Motor neuron (in vitro differentiated cells): ENCODE measurements at places on chromosomes 16 and 17.

- ATAC-seq = no peak
Measured at GRCh38 chr16:50155925-50156324, 2.8 kb downstream of the TENT4B start.

GRCh38 chr16:51382940-51383339, 231.9 kb upstream of the SALL1 start:
- ATAC-seq = no peak

GRCh38 chr17:77556383-77557061, 402.0 kb upstream of the TNRC6C start:
- ATAC-seq = no peak

DNA sequence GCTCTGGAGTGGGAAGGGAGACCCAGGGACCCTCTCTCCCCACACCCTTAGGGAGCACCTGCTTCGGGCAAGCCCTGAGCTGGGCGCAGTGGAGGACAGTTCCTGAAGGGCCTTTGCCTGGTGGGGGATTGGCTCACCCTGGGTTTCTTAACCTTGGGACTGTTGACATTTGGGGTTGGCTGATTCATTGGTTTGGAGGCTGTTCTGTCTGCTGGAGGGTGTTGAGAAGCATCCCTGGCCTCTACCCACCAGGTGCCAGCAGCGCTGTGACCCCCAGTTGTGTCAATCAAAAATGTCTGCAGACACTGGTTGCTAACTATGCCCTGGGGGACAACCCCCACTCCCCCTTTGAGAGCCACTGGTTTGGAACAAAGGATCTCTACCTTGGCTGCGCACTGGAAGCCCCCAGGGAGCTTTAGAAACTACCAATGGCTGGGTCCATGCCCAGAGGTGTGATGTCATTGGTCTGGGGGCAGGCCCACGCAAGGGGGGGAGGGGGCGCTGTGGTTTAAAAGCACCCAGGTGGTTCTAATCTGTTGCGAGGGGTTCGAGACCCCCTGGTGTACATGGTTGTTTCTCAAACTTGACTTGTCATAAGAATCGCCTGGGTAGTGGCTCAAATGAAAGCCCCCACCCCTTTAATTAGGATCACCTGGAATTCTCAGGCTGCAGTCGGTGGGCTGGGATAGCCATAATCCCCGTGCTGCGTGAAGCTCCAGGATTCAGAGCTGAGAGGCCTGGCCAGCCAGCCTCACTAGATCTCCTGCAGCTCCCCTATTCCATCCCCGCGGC, 151.9 kb upstream of the GSE1 start:
- no peak for ATAC-seq

GRCh38 chr16:60674241-60674640, 1362.0 kb downstream of the CDH8 start:
- no peak for ATAC-seq

GRCh38 chr17:21418446-21419298, 42.5 kb downstream of the KCNJ12 start:
- no peak for ATAC-seq

DNA sequence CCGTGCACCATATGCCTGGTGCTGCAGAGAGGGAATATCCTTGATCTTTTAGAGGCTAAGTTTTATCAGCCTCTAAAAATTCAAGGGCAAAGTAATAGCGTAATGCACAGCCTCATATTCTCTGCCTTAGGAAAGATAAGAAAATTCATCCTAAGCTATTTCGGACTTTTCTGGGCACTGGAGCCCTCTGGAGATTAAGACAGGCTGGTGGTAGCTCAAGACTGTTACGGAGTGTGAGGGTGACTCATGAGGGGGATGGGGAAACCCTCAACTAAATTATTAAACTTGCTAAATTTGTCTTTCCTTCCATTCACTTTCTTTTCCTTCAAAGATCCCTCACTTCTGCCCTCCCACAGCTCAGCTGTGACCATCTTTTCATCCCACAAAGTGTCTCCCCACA, 73.3 kb downstream of the RPH3AL start:
- ATAC-seq = no peak

GRCh38 chr17:67470163-67470562, 93.1 kb downstream of the PITPNC1 start:
- ATAC-seq = no peak

DNA sequence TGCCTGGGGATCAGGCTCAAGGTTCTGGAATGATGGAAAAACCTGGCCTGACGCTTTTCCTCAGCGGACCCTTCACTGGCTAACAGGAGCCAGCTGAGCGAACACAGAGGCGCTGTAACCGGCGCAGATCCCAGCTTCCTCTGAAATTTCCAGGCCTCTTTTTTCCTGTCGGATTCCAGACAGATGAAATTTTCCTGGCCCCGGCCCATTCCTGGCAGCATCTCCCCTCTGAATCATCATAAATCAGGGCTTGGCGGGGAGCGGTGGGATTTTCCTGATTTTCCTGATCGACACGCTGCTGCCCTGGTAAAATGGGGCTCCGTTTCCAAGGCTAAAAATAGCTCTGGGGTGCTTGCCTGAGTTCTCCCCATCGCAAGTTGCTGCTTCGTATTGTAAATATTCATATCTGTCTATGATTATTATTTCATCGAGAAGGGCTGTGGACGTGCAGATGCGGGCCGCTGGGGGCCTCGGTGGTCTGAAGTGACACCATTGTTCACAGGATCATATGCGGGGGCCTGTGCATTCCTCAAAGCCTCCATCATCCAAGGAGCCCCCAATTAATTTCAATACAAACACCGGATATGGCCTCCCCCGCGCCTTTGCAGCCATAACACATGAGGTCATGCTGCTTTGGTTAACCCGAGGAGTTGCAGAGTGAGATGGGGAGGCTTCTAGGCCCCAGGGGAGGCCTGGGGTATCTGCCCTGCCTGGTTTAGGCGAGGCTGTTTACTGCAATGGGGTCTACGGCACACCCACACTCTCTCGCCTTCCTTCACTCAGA, 45.8 kb upstream of the ETV4 start:
- peak; percentile 77 for ATAC-seq

DNA sequence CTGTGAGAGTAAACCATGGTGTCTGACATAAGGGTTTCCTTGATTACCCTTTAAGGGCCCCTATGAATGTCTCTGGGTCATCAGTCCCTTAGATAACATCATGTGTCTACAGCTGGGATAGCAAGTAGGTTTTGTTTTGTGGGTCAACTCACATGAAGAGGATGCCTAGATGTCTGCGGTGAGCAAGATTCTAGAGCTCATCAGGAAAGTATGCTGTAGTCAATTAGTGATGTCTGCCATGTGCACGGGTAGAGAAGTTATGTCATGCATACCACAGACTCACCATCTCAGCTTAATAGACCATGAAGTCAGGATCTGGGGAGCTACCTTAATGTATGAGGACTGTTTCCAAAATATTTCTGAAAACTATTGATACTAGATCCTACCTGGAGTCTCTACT, 57.5 kb downstream of the CDH13 start:
- ATAC-seq = no peak

DNA sequence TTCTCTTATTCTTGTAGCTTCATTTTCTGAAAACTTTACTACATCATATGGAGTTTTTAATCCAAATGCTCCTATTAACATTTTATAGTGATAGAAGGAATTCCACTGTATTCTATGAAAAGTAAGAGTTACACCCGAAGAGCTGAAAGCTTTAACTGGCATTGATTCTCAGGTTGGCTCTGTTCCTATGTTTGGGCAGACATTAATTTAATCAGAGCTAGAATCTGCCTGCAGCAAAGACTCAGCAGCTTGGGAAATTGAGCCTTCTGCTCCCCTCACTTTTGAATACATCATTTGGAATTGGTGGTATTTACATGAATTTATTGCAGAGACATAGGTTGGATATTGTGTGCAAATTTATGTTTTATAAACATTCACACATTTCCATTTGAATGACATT, 1494.7 kb downstream of the CDH8 start:
- ATAC-seq = no peak

GRCh38 chr16:81513204-81514040, 68.8 kb downstream of the CMIP start:
- no peak for ATAC-seq

DNA sequence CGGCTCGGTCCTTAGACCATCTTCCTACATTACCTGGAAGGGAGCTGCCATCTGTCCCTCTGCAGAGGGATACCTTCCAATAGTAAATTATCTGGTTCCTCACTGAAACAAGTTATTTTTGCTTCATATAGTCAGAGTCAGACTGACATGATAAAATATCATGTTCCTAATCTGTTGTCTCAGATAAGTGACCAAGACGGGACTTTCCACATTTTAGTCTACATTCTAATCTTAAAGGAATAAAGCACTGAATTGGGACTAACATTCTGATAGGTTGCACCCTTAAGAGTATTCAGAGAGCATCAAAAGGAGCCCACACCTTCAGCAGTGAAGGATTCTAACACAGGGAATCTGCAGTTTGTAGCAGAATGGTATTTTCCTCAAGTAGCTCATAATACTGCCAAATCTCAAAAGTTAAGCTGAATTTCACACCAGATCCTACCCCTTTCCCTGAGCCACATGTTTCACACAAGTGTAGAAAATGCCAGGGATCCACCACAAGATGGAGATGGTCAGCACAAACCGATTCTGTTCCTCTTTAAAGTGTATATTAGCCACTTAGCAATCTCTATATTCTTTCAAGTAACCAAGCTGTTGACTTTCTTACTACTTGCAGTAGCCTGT, 13.4 kb downstream of the GINS2 start:
- peak; percentile 61 for ATAC-seq

GRCh38 chr17:64270885-64271284, 7.8 kb upstream of the TEX2 start:
- no peak for ATAC-seq

DNA sequence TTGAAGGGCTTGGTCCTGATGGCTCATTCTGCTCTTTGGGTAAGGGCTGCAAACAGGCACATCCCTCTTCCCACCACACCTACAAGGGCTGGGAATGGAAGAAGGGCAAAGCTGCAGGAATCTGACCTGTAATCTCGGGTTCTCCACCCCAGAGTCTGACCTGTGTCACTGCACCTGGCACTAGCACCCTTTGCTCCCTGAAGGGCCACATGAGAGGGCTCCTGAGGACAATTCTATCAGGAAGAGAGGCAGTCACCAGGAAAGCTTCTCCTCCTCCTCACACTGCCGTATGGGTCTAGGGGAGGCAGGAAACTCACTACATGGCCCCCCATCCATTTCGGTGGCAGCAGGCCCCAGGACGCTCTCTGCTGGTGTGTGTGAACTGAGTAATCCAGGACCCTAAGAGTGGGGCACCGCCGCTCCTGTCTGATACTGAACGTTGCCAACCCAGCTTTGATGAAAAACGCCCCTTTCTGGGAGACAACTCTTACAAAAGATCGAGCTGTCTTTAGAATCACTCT, 26.4 kb downstream of the TTLL6 start:
- ATAC-seq = peak; percentile 9

- no peak for ATAC-seq
Measured at GRCh38 chr17:58236394-58236793, 2.0 kb upstream of the LPO start.

DNA sequence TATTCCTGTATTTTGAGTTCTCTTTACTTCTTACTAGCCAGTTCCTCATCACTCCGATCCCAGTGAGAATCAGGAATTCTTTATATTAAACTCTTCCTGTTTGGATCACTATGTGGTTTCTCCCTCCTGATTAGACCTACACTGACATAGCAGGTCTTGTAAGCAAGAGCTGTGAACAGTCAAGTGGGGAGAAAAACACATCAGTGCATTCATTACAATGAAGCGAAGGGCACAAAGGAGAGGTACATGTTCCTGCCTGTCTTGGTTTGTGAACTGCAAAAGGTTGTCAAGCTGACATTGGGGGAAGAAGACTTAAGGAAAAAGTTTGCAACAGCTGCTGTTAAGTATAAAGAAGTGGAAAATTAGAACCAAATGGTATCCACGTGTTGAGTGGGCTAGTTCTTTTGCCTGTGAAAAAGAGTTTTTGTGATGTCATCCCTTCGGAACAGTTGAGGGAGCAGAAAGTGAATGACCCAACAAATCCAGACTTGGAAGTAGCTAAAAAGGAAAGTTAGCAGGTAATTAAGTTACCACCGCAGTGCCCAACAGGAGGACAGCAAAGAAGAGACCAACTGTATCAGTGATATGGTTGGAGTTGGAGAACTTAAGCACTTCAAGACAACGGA, 23.0 kb upstream of the TRIM25 start:
- ATAC-seq = no peak

DNA sequence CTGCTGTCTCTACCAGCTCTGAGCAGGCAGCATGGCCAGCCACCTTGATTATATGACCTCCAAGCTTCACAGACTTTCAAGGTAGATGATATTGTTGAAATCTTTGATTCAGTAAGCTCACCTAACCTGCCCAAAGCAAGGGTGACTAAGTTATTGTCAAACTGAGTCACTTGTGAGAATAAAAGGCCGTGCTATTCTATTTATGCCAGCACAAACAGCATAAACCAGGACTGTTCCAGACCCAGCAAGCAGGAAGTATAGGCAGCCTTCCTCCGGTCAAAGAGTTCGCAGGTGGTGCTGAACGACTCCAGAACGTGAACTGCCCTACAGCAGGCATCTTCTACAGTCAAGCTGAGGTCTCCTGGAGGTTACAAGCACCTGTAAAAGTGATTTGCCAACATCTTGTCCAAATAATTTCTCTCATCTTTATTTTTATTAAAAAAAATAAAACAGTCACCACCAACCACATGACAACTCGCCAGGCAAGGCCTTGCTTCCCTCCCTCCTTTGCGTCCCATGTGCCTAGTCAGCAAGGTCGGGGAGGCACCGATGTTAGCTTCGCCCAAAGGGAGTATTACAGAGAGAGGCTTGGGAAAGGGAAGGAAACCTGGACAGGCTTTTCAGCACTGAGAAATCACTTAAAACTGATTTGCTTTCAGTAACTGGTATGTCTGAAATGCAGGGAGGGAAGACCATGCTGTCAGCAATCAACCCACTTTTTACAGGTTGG, 10.8 kb downstream of the ARL2BP start:
- ATAC-seq = no peak

DNA sequence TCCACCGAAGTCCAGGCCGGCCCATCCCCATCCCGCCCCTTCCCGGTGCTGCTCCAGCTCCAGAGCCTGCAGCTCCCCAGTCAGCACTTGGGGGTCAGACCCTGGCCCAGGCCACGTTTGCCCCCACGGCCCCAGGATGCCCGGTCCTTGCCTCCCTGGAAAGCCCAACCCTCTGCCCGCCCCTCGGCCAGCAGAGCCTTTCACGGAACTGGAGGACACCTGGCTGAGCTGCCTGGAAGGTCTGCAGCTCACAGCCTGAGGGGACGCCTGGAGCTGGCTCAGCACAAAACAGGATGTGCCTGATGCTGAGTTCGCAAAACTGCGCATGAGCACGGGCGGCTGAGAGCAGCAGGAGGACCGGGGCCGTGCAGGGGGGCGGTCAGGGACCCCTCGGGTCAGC, 29.7 kb upstream of the SSTR5 start:
- peak; percentile 74 for ATAC-seq

- ATAC-seq = no peak
Measured at GRCh38 chr17:56891751-56892150, 22.1 kb downstream of the TRIM25 start.

- ATAC-seq = no peak
Measured at GRCh38 chr16:67040906-67041305, 12.0 kb downstream of the CBFB start.

- ATAC-seq = peak; percentile 61
Measured at GRCh38 chr16:84294117-84294516, 561 bp upstream of the WFDC1 start.

- ATAC-seq = no peak
Measured at GRCh38 chr17:51059781-51060180, 60.9 kb downstream of the SPAG9 start.

- ATAC-seq = no peak
Measured at GRCh38 chr17:64628641-64629040, 33.5 kb downstream of the SMURF2 start.
